Effector memory CD4-positive, alpha-beta T cell (primary cell): ENCODE measurements at places on chromosomes 3 and 15.

GRCh38 chr3:159751146-159751545, 237.5 kb upstream of the IL12A start:
- DNase-seq = no peak

- no peak for DNase-seq
These were observed 52.6 kb downstream of the MCF2L2 start for GRCh38 chr3:183375787-183376186.

DNA sequence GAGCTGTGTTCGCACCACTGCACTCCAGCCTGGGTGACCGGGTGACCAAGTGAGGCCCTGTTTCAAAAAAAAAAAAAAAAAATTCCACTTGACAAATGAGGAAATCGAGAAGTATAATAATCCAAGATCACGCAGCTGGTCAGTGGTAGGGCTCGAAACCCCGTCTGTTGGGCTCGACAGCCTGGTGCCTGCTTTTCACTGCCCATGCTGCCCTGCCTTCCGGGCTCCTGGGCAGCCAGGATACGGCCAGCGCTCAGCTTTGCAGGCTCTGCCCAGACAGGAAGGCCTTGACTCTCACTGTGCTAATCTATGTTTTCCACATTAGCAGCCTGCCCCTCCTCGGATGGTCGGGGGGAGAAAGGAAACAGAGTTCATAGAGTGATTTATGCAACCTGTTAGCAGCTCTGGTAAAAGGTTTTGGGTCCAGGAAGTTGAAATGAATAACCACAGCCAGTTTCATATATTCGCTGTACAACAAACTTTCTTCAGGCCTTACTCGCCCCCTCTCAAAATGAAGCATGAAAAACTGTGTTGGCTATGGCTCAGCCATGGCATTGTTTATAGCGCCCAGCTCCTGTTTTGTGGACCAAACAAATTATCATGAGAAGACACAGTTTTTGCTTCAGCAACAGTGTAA, 108.8 kb downstream of the XXYLT1 start:
- DNase-seq = no peak

DNA sequence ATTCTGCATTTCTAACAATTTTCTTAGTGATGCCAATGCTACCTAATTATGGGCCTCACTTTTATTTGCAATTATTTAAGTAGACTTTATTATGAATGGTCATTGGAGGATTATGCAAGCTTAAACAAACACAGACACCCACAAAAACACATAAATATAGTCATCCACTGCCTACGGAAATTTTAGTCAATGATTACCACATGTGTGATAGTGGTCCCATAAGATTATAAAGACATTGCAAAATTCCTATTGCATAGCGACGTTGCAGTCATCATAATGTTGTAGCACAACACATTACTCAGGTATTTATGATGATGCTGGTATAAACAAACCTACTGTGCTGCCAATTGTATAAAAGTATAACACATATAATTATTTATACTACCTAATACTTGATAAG, 247.8 kb upstream of the ALCAM start:
- no peak for DNase-seq

DNA sequence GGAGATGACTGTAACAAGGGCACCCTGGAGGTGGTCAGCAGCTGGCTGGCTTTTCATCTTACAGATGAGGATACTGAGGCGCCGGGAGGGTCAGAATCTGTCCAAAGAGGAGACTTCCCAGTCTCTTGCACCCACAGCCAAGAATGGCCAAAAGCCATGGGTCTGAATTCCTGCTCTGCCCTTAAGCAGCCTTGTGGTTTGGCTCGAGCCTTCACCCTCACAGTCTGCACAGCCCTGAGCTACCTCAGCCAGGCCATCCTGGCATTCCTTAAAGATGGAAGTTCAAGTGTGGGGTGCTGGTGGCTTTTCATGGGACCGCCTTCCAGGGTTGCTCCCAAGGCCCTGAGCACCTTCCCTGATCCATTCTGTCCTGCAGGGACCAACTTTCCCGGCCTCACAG, 59.2 kb downstream of the CACNA2D2 start:
- DNase-seq = no peak

GRCh38 chr15:38294126-38294525, 41.5 kb downstream of the SPRED1 start:
- DNase-seq = no peak

- DNase-seq = no peak
These were observed 151.0 kb downstream of the TJP1 start for GRCh38 chr15:29670998-29671981.

- no peak for DNase-seq
These were observed 99.4 kb upstream of the DLG1 start for GRCh38 chr3:197397838-197398237.

DNA sequence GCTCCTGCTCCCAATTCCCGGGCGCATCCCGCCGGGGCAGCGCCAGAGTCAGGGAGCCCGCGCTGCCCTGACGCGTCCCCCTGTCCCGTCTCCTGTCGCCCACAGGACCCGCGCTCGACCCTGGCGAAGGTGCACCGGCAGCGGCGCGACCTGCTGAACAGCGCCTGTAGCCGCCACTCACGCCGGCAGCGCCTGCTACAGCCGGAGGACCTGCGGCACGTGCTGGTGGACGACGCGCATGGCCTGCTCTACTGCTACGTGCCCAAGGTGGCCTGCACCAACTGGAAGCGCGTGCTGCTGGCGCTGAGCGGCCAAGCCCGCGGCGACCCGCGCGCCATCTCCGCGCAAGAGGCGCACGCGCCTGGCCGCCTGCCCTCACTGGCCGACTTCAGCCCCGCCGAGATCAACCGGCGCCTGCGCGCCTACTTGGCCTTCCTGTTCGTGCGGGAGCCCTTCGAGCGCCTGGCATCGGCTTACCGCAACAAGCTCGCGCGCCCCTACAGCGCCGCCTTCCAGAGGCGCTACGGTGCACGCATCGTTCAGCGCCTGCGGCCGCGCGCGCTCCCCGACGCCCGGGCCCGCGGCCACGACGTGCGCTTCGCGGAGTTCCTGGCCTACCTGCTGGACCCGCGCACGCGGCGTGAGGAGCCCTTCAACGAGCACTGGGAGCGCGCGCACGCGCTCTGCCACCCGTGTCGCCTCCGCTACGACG, 16.9 kb downstream of the C3orf22 start:
- no peak for DNase-seq

DNA sequence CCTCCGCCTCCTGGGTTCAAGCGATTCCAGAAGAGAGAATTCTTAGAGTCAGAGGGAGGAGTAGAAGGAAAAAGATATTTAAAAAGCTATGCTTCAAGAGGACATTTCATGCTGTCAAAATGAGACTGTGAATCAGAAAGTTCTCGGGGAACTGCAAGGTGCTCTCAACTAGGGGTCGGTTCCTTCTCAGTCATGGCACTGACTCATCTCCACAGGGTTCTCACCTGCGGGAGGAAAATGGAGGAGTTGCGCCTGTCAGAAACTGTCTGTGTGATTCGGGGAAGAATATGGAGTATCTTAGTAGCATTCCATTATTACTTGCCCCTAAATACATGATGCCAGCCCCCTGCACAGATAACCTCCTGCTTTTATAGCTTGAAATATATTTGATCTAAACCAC, 47.4 kb downstream of the APH1B start:
- no peak for DNase-seq

DNA sequence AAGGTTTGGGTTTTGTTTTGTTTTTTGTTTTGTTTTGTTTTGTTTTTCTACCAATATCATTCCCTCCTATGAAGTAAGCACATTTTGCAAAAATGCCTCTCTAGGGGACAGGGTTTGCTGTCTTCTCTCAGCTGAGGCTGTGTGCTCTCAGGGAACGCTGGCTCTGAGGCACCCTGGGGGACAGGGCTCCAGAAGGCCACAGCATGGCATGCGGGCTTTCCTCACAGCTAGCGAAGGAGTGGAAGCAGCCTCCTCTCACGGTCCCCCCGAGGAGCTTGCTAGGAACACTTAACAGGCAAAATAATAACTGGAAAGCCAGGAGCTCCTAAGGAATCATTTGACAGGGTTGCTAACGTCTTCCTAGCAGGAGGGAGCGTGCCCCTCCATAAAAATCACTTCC, 227.7 kb upstream of the ST8SIA2 start:
- no peak for DNase-seq

DNA sequence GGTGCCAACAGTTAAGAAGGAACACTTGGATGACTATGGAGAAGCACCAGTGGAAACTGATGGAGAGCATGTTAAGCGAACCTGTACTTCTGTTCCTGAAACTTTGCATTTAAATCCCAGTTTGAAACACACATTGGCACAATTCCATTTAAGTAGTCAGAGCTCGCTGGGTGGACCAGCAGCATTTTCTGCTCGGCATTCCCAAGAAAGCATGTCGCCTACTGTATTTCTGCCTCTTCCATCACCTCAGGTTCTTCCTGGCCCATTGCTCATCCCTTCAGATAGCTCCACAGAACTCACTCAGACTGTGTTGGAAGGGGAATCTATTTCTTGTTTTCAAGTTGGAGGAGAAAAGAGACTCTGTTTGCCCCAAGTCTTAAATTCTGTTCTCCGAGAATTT, 3.0 kb downstream of the SKIL start:
- DNase-seq = no peak

DNA sequence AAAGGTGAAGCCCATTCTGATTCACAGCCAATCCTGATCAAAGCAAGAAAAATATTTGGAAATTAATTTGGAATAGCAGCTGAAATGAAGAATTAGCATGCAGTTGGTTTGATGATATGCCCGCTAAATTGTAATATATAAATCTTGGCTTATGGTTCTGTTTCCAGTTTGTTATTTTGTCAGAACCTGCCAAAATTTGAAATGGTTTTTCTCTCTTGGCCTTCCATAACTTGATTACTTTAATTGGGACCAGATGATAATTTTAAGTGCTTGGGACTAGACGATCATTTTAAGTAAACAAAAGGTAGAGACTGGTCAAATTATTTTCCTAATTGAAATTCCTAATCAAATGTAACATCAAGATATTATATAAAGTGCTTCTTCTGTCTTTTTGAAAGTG, 842.4 kb downstream of the TBL1XR1 start:
- DNase-seq = no peak

DNA sequence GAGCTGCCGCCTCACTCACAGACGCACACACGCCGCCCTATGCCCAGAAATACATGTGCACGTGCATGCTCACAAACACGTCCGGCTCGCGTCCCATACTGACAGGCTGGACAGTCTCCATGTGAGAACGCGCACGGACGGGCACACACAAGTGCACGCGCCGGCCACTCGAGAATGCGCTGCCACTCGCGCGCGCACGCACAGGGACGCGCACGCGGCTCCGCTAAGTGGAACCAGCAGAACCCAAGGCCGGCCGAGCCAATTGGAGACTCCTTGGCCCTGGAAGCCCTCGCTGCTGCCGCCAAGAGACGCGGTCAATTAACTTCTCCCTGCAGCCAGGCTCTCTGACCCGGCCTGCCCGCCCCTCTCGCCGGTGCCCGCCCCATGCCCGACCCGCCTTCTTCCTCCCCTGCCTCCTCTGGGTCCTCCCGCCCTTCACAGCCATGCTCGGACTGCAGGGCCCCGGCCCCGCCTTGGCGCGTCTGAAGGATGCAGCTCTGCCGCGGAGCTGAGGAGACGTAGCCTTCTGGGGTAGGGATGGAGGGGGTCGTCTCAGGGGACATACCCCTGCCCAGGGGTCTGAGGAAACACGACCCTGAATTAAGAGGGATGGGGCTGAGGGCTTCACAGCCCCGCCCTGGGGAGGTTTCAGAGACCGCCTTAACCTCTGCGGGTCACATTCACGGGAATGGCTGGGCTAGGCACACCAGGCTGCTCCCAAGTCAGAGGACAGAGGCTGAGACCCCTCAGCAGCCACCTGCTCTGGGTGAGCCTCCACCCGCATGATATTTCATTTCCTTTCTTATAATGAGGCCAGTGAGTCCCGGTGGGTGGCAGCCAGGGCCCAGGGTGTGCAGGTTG, 15.0 kb downstream of the PTH1R start:
- DNase-seq = no peak

DNA sequence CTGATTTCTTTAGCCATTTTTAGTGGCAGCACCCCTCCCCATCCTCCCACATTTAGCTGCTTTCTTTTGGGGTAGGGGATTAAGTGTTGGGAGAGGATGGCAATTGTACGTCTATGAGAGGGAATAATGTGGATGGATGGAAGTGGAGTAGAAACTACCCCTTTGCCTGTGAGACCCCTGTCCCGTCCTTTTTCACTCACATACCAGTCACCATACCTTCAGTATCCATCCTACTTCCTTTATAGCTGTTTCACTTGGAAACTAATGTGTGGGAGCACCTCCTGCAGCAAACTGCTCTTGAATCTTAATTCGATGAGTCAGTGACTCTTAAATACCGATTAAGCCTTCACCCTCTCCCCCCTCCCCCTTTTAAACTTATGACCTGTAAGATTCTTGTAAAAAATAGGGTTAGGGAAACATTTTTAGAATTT, 730 bp downstream of the SPRED1 start:
- DNase-seq = no peak

- no peak for DNase-seq
These were observed 33.7 kb downstream of the HCN4 start for GRCh38 chr15:73335026-73335425.

GRCh38 chr15:73325191-73325861, 43.4 kb downstream of the HCN4 start:
- DNase-seq = no peak

DNA sequence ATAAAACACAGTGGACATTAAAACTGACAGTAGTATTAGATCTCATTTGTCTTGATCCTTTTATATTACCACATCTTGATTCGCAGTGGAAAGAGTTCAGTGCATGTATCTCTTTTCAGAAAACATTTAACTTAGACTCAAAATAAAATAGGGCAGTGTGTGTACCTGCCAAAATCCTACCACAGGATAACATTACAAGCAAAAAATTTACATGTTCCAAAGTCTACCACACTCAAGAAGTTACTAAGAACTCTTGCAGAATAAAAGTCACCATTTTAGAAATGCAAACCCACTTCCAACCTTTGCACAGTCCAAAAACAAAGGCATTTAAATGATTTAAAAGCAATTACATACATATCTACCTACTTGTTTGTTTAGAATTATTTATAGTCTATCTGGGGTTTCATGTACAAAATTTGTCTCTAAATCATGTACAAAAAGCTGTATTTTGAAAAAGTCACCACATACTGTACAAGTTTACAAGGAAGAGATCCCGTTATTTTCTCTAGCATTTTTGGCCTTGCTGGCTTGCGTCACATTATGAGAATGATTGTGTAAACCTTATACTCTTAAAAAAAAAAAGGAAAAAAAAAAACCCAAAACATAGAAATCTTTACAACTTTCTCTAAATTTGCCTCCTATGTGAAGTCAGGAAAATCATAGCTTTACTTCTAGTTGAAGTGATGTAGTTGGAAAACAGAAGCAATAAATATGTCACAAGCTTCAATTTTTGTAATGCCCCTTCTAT, 153.8 kb downstream of the ADAM10 start:
- DNase-seq = no peak

DNA sequence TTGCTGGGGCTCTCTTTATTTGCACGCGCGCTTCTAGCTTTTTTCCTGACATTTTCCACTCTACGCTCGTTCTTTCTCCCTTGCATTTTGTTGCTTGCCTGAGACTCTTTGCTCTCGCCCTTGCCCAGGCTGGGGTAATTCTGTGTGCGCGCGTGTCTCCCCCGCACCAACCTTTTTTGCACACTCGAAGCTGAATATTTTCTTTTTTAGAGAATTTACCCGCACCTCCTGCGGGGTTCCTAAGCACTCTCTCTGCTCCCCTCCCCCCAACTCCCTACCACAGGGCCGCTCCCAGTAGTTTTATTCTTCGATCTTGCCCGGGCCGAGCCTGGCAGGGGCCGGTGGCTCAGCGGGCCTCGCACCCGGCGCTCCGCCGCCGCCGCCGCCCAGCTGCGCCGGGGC, 732 bp downstream of the FAM43A start:
- DNase-seq = no peak
